ENCODE measurements at places on chromosomes 11 and 22.

DNA sequence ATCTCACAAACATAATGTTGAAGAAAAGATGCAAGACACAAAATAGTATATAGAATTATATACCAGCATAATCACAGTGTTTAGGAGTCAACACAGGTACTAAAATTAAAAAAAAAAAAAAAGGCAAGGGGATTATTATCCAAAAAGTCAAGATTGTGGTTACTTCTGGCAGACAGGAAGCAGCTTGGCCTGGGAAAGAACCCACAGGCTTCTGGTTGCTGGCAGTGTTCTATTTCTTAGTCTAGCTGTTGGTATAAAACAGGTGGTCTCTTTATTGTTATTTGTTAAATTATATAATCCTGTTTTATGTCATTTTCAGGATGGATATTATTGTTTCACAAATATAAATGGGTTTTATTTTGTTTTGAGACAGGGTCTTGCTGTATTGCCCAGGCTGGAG is 54.0 kb downstream of the C11orf58 start:
- no peak for DNase-seq

- DNase-seq, result no peak
Observed at GRCh38 chr22:27317096-27317495, 484.5 kb downstream of the MN1 start.

DNA sequence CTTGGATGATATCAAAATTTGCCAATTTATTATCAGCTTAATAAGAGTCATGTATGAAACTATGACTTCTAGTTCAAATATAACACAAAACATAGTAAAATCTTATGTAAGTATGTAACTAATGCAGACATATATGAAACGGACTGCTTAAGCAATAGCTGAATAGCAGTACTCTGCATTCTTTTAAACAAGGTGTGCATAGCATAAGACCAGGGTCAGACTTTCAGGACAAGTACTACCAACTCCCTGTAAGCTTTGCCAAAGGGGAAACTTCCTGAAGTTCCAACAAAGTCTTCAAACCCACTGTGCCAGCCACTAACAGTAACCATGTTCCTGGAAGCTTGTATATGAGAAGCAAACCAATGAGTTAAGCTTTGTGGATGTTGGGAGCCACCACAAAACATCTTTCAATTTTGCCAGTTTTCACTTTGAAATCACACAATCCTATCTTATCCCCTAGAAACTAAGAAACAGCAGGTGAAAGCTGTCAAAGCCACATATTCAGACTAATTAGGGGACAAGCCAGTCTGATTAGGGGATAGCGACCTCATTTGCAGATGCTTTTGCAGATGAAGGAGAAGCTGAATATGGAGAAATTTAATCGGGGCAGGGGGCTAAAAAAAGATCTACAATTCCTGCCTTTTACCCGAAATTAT is 13.3 kb downstream of the RBFOX2 start:
- DNase-seq, result no peak

- no peak for DNase-seq
Observed at GRCh38 chr11:128965485-128965884, 22.8 kb upstream of the TP53AIP1 start.
